ENCODE measurements at places on chromosomes 12 and 14.

DNA sequence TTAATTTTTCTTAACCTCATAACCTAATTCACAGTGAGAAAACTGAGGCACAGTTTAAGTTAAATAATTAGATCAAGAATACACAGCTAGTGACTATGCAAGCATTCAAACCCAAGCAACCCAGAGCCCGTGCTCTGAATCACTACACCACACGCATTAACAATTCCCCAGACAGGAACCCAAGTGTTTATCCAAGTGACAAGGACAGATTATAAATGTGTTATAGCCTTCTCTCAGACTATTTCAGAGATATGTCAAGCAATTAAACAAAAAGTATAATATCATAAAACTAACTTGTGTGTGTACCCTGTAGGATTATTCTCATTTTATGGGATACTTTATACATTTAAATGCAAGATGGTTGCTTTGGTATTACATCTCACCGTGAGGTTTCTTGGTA, 43.8 kb downstream of the MED13L start:
- DNase-seq = no peak

GRCh38 chr12:109343677-109344076, 4.0 kb upstream of the MYO1H start:
- DNase-seq = no peak

DNA sequence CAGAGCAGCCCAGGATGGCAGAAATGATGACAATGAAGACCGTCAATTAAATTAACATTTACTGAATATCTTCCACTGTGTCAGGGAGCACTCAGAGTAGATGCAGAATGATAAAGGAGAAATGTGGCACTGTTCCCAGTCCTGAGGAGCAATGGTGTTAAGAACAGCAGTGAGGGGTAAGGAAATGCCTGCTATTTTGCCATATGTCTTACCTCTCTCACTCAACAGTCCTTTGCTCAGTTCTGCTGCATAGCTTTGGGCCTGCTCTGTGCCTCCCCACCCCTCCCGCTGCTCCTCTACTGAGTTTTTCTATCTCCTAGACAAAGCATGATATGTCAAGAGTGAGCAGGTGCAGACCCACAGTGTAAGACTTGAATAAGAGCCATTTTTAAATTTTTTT, 318.8 kb downstream of the NAV3 start:
- DNase-seq = peak; percentile 20

- no peak for DNase-seq
Measured at GRCh38 chr12:24268663-24269186, 319.3 kb upstream of the SOX5 start.

DNA sequence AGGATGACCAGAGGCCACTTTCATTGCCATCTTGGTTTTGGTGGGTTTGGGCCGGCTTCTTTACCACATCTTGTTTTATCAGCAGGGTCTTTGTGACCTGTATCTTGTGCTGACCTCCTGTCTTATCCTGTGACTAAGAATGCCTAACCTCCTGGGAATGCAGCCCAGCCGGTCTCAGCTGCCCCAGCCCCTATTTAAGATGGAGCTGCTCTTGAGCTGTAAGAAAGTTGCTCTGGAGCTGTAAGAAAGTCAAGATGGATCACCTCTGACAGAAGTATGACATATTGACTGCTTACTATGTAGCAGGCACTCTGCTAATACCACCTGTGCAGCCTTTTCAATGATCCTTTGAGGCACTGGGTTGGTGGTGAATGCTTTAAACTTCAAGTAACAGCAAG, 52.1 kb downstream of the RIN3 start:
- no peak for DNase-seq

Measured in tongue (tissue), 3 donors.